ENCODE measurements at places on chromosomes 4 and X. TPM values are rescaled to one million over a fixed set of nuclear protein-coding genes. Genes with fewer than 3 reads are reported as not detected.

LRP2BP gene
- 0.78 TPM for total RNA-seq

DNA sequence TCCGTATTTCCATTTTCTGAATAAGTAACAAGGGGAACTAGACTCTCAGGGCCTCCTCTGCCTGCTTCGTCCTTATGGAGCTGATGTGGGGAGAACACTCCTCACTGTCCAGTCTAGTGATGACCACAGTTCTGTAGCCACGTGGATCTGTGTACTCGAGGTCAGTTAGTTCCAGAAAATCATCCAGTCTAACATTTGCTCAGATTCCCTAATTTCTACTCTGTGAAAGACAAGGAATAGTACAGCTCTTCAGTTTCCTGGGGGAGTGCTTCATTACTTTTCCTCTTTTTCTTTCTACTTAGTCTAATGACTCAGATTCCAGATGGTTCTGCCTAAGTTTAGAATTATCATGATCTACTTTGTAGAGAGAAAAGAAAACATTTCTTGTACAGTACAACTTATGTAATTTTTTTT, 82.6 kb downstream of the SORBS2 start:
- DNase-seq = no peak

NMU gene
- total RNA-seq = not detected

GRCh38 chrX:129188231-129188630, 335.1 kb downstream of the SMARCA1 start:
- no peak for DNase-seq

DNA sequence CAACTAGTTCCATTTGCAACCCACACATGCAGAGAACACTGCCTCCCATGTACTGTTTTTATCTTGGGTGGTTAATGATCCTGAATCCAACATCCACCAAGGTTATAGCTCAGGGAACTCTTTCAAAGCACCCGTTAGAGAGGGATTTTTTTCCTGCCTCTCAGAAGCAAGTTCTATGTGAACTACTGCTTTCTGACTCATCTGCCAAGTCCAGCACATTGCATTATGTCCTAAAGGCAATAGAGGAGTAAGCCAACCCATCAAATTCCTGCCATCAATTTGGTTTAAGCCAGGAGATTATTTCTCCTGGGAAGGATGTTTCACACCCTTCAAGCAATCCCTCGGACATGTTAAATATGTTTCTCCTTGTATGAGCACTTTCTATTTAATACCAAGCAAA, 334.5 kb downstream of the GASK1B start:
- no peak for DNase-seq

RBM10 gene
- 59.9 TPM for total RNA-seq

PPEF2 gene
- 0.17 TPM for total RNA-seq

Measured in activated naive CD8-positive, alpha-beta T cell treated with anti-CD3 and anti-CD28 coated beads, Interleukin-2, amount 10 ng/mL, durations not matched to agents 7 days and 5 days (primary cell).